Activated CD4-positive, alpha-beta T cell treated with anti-CD3 and anti-CD28 coated beads for 4 hours (primary cell): ENCODE measurements at places on chromosomes 16 and 17.

DNA sequence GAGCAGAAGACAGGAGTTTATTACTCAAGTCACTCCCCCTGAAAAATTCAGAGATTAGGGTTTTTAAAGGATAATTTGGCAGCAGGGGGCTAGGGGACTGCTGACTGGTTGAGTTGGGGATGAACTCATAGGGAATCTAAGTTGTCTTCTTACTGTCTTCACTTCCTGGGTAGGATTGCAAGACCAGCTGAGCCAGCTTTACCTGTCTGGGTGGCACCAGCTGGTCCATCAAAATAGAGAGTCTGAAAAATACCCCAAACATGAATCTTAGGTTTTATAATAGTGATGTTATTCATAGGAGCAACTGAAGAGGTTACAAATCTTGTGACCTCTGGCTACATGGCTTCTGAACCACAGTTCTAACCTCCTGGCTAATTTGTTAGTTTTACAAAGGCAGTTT is 157.9 kb downstream of the PPM1E start:
- no peak for DNase-seq

- DNase-seq, result no peak
These were observed 1.6 kb downstream of the CPPED1 start for GRCh38 chr16:12802048-12802447.

GRCh38 chr16:87358250-87358649 is 25.3 kb downstream of the FBXO31 start:
- DNase-seq, result no peak

DNA sequence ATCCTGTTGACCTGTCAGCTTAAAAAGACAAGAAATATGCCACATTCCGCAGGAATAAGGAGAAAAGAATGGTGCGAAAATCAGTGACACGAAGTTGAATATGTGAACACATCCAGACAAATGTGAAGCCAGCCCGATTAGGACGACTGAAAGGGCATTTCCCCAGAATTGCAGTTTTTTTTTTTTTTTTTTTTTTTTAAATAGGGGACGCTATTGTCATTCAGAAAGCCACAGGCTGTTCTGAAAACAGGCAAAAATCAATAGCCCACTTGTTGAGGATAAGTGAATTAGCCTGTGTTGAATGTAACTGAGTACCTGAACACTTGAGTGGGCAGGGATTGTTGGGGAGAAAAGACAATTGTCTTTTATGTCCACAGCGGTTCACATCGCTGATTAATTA is 507.1 kb downstream of the WWOX start:
- DNase-seq, result no peak

DNA sequence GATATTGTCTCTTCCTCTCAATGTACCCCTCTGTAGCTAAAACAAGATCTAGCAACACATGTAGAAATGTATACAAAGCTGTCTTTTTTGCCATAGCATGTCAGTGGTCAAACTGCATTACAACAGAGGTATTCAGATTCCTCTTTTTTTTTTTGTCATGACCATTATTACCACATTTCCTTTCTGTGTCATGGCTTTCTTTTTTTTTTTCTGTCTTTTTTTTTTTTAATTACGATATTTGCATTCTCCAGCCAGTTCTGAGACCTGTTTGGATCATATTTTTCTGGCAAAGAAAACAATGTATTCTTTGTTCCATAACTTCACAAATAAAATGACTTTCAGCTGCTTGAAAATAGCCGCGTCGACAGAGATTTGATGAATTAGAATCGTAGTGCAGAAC is 27.4 kb upstream of the CAPNS2 start:
- no peak for DNase-seq

DNA sequence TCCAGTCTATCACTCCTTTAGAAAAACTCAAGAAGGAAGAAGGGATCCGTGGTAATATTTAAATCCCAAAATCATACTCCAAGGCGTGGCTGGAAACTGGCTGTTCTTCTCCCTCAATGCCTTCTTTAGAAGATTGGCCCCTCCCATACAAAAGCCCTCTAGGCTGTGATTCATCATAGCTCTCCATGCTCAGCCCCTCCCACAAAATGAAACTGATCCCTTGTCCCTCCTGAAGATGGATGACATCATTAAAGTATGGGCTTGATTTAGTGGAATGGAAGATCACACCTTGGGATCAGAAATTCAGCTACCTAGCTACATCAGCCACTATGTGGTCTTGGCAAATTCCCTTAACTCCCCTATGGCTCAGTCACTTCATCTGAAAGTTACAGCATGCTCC is 4.1 kb downstream of the GRIN2A start:
- DNase-seq, result no peak

DNA sequence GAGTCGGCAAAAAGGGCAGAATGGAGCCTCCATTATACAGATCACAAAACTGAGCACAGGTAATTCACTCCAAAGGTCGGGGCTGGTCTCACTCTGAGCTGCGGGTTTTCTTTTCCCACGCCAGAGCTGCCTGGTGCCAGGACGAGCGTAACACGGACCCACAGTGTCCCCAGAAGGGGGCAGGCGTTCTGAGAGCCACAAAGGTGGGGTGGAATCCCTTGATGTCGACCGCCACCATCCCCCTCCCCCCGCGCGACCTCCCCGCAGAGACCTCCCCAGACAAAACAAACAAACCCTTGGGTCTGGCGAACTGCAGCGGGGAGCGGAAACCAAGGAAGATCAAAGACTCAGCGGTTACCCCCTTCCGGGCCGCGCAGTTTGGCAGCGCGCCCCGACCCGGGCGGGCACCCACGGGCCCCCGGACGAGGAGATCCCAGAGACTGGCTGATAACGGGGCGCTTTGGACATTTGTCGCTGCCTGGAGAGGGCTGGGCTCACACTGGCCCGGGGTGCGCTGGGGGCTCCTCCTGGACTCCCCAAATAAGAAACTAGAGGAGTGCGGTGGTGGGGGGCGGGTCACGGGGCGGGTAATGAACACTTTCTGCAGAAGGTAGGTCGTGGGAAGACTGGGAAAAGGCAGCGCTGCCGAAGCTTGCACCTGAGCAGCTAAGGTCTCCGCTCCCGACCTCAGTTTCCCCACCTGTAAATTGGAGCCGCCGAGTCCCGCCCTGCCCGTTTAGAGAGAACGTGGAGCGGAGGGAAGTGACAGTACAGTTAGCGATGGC is 664 bp upstream of the NKD1 start:
- peak; percentile 74 for DNase-seq

DNA sequence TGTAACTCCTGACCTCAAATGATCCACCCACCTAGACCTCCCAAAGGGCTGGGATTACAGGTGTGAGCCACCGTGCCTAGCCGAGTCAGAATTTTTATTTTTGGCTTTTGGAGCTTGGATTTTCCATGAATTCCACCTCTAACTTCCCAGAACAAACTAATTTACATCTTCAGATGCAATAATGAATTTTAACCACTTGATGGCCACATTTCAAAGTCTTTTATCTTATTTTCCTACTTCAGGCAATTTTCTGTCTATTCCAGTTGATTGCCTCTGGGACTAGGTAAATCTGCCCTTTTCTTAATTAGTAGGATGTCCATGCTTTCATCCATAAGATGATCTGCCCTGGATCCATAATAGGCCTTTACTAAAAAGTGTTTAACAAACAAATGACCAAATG is 156.4 kb upstream of the ANKFN1 start:
- no peak for DNase-seq

DNA sequence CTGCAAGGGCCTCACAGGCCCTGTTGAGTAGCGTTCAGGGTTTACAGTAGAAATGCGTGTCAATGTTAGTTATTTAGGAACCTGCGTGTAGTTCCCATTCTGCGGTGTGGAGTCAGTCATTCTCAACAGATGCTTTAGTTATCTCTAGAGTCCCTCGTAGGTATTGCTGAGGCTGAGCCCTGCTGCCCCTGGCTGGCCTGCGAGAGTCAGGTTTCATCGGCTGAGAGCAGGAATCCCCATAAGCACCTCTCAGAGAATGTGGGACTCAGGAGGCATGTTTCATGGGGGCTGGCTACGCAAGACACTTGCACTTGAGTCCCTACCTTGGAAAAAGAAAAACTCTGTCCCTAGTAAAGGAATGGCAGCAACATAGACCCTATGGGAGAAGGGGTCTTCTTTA is 347.5 kb upstream of the ASIC2 start:
- DNase-seq, result no peak

GRCh38 chr16:85847681-85848601 is 48.4 kb downstream of the COX4I1 start:
- DNase-seq, result no peak

DNA sequence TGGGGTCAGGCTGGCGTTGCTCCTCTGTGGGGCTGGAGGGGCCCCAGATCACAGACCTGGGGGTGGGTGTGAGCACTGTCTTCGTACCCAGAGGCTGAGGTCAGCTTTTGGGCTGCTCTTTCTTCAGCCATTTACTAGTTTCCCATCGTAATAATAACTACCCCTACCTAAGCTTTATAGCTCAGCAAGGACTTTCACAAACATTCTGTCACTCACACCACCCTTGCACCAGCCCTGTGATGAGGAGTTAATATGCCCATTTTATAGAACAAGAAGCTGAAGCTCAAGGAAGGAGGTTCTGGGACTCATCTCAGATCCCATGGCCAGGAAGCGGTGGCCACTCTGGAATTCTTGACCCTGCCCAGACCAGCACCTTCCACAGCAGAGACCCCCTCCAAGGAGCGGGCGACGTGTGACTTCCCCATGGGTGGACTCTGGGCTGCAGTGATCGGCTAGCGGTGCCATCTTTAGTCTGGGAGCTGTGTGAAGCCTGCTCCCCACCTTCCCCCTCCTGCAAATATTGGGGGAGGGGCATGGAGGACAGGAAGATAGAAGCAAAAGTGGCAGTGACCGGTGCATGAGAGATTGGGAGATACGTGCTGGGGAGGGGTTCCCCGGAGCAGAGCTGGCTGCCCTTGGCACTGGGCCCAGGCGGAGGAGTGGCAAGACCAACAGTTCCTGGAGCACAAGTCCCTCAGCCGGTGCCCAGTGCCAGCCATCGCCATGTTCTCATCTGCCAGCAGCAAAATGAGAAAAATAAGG is 81.8 kb upstream of the TOB1 start:
- DNase-seq, result no peak

GRCh38 chr16:26724189-26724588 is 342.5 kb upstream of the C16orf82 start:
- no peak for DNase-seq

- no peak for DNase-seq
These were observed 3.9 kb upstream of the NXPH3 start for GRCh38 chr17:49571764-49572163.

DNA sequence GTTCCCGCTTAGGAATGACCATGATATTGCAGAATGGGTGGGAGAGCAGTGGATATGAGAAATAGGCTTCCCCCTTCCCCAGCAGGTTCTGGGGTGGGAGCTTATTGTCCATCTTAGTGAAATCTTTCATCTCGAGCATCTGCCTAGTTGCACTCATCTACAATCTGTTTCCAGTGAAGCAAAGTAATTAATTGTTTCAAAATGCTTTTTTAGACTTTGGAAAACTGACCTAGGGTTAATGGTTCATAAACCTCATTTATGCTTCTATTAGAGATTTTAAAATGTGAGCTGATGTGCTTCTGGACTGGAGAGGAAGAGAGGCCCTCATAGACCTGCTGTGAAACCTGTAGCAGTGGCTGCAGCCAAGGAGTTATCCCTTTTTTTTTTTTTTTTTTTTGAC is 247.7 kb upstream of the XYLT1 start:
- no peak for DNase-seq

GRCh38 chr17:57861000-57861789 is 11.4 kb upstream of the MRPS23 start:
- peak; percentile 26 for DNase-seq

GRCh38 chr16:57262841-57263540 is 17.9 kb downstream of the ARL2BP start:
- no peak for DNase-seq

GRCh38 chr17:83083368-83084201 is 4.2 kb downstream of the METRNL start:
- DNase-seq, result peak; percentile 39

DNA sequence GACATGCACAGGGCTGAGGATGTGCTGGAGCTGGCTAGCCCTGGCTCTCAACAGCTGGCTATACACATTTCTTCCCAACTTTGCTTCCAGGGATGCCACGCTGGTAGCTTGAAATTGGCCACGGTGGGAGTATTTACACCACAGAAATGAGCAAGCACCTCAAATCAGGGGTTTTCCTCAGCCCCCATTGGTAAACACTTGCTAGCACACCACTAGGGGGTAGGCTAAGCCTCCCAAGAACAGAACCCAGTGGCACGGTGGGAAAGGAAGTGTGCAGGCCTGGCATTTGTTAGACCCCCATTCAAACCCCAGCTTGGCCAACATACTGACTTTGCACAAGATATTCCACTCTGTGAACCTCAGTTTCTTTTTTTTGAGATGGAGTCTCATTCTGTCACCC is 12.9 kb downstream of the DRC3 start:
- no peak for DNase-seq

GRCh38 chr17:49015924-49016774 is 19.0 kb downstream of the IGF2BP1 start:
- no peak for DNase-seq

GRCh38 chr17:34572483-34572882 is 6.9 kb upstream of the TMEM132E start:
- no peak for DNase-seq

GRCh38 chr16:72947379-72948237 is 100.3 kb downstream of the ZFHX3 start:
- DNase-seq, result no peak

DNA sequence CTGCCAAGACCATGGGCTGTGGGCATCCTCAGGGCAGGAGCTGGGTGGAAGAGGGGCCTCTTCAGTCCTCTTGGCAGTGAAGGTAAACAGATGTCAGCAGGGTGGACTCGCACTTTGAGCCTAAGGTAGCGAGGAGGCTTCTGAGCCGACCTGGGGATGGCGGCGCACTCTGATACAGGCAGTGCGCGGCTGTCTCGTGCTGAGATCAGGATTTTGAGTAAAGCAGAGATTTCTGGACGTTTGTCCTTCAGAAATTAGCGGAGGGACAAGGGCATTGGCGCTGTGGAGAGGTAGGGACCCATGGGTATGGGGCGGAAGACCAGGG is 6.8 kb downstream of the RAB40C start:
- DNase-seq, result no peak

GRCh38 chr16:57019746-57020145 is 30.4 kb downstream of the NLRC5 start:
- no peak for DNase-seq

- DNase-seq, result no peak
These were observed 1418.8 kb downstream of the CDH11 start for GRCh38 chr16:63702981-63703590.

DNA sequence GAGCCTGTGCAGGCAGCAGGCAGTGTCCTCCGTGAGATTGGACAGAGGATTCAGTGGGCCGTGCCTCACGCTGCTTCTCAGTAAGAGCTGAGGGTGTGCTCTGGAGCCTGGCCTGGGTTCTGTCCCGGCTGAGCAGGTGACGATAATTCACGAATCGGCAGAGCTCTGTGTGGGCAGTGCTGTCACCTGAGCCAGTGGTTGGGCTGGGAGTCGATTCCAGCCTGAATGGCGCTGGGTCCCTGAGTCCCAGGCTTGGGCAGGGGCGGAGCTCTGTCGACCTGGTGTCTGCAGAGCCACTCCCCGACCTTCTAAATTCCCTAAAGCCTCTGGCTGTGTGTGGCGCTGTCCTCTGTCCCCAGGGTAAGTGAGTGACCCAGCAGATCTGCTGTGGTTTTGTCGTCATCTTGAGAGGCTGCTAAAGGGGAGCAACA is 8.4 kb downstream of the ACSF3 start:
- no peak for DNase-seq

- no peak for DNase-seq
These were observed 59.0 kb upstream of the MED9 start for GRCh38 chr17:17417718-17418181.
